Neural crest cell (in vitro differentiated cells): ENCODE measurements at places on chromosomes 1 and 21.
A peak's percentile ranks its signal among the peaks of the same experiment; 100 is the strongest.

- DNase-seq: no peak
These were observed 57.0 kb downstream of the SPATA46 start for GRCh38 chr1:162319493-162320175.

DNA sequence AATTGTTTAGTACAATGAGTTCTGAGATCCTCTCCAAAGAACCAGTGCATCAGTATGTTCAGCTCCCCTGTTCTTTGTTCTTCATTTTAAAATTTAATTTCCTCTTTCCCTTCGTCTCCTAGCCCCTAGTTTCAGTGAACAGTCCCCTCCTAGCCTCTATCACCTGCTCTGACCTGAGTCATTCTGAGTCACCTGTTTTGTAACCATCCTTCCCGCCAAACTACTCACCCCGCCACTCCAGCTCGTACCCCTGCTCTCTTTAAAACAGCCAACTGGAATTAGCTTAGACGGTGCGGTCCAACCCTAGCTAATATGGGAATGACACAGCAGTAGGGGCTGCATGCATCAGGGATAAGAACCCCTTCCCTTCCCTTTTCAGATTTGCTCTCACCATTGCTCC lies 16.8 kb upstream of the ERVH48-1 start:
- DNase-seq: no peak

DNA sequence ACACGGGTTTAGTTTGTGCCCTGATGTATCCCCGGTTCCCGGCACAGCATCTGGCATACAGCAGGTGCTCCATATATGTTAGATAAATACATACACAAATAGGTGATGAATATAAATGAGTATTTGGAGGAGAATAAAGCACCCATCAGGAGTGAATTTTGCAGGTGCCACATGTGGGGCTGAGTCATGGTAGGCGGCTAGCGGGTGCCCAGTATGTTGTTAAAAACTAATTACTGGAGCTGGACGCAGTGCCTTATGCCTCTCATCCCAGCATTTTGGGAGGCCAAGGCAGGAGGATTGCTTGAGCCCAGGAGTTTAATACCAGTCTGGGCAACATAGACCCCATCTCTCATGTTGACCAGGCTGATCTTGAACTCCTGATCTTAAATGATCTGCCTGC lies 16.7 kb upstream of the WASF2 start:
- no peak for DNase-seq

DNA sequence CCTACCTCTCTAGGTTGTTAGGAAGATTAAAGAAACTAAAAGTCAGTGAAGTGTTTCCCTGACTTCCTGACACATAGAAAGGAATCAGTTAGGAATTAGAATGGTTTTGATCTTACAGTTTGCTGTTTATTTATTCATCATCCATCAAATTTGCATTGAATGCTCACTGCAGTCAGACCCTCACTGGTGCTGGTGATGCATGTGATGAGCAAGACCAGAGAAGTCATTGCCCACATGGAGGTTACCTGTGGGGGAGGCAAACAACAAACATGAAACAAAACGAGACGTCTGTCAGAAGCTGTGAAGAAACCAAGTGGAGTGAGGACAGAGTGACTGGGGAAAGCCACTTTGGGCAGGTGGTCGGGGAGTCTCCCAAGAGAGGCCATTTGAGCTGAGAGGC lies 6.4 kb downstream of the CTPS1 start:
- DNase-seq: no peak

- no peak for DNase-seq
These were observed 424.4 kb upstream of the RUNX1 start for GRCh38 chr21:35473496-35473895.

GRCh38 chr1:145729196-145729595 lies 9.9 kb downstream of the CD160 start:
- no peak for DNase-seq

DNA sequence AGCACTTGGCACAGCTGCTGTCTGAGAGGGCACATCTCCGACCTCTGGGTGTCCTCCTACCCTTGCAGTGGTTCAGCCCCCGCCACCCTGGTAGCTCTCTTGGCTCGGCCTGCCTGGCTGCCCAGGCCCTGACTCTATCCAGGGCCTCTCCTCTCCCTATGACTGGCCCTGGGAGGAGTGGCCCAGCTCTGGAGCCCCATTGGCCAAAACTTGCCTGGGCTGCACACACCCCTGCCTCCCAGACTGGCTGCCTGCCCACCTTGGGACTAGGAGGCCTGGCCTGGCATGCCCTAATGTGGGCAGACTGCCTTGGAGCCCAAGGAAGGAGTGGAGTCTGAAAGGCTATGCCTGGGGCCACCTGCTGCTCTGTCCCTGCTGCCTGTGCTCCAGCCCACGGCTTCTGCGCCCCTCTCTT lies 33.6 kb downstream of the ACOT11 start:
- DNase-seq: no peak

GRCh38 chr1:7657287-7658016 lies 113.6 kb upstream of the VAMP3 start:
- DNase-seq: no peak

DNA sequence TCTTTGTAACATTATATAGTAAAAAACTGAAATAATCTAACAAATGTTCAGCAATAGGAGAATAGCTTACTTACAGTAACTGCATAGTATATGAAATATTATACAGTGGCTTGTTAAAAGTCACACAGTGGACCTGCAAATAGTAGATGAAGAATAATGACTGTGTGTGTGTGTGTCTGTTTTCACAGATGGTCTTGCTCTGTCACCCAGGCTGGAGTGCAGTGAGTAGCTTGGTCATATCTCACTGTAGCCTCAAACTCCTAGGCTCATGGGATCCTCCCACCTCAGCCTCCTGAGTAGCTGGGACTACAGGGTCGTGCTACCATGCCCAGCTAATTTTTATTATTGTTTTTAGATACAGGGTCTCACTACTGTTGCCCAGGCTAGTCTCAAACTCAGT lies 67.3 kb upstream of the KIAA1614 start:
- no peak for DNase-seq

- no peak for DNase-seq
These were observed 66.5 kb upstream of the RAVER2 start for GRCh38 chr1:64678366-64678765.

DNA sequence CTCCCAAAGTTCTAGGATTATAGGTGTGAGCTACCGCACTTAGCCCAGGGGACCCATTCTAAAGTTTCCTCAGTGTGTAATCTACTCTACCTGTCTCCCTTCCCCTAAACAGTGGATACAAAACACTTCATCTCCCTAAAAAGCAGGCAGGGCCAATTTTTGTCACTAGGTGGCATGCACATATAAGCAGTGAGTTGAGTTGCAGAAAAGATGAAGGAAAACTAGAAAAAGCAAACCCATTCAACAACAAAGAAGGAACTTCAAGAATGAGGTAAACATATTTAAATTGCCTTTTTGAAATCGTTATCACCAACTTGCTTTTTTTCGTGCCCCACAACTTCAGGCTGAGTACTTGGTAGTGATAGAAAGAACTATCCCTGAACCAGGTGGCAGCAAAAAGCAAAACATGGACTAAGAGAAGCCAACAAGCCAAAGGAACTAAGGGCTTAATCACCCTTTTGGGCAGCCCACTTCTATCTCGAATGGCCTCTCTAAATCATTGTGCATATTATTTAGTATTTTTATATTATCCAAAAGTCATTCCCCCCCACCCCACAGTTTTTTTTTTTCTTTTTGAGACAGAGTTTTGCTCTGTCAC lies 19.7 kb upstream of the ALDH9A1 start:
- DNase-seq: peak; percentile 32

DNA sequence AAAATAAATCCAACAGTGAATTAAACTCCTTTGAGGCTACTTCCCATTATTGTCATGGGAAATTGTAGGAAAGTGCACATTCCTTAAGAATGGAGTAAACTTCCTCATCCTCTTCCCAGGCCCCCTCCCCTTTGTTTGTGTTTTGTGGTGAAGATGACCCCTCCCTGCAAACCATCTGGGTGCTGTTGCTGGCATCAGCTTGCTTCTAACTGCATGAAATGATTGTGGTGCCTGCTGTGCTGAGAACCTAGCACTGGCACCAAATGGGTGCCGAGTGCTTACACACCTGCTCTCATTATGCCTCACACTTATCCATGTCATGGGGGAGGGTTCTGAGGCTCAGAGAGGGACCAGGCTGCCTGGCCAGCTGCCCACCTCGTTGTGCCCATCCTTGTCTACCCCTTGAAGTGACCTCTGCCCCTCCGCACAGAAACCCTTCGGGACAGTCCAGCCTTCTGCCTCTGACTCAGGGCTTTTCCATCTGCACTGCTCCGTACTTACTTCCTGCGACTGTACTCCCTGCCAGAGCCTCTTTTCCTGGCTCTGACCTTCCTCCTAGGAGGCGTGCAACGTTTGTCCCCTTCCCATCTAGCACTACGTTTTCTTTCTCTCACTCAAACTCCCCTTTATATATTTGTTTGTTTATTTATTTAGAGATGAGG lies 30.6 kb downstream of the CAPN2 start:
- DNase-seq: no peak

- no peak for DNase-seq
These were observed 52.4 kb downstream of the CASZ1 start for GRCh38 chr1:10744029-10744428.

DNA sequence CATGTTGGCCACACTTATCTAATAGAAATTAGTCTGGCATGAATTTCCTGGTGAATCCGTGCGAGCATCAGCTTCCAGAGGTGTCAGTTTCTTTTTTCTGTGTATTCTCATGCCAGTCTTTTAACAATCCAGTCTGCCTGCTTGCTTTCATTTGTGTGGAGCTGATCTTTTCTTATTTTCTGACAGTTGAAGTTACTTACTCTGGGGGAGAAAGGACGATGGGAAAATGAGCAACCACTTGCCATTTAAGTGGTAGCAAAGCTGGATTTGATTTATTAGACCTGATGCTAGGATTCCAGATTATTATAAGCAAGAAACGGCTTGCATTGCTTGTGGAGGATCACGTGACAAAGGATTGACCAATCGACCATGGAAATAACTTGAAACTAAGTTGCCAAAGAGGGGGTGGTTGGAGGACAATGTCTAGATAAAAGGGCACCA lies 24.3 kb upstream of the APP start:
- no peak for DNase-seq

DNA sequence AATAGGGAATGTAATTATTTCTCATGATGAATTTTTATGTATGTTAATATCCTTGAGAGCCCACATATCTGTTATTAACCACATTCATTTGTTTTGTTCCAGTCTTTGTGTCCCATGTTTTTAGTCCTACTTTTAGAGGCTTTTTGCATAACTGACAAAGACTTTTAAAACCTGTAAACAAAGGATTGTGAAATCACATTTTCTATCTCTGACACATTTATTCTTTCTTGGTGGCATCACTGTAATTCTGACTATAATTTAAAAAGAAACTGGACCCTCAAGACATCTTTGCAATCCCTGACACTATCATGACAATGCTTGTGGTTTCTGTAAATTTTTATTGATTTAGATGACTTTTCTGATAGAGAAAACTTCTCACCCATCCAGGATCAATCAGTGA lies 313.1 kb downstream of the SIPA1L2 start:
- no peak for DNase-seq

DNA sequence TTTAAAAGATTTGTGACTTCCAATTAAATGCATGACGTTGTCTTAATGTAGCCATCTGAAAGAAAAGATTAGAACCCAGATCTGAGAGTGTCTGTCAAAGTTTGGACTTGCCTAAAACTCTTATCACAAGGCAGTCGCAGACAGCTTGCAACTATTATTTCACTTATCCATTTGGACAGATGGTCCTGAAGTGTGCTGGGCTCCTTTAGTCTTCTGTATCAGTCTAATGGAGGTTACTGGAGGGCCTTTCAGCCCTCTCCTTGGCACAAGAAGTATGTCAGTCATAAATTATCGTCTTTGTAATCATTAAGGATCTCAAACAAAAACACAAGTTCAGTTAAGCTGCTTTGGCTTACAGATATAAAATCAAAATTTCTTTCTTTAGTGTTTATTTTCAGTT lies 15.5 kb downstream of the PROX1 start:
- no peak for DNase-seq

GRCh38 chr21:42835211-42835610 lies 44.1 kb downstream of the WDR4 start:
- no peak for DNase-seq

GRCh38 chr1:227268943-227269342 lies 49.3 kb downstream of the CDC42BPA start:
- no peak for DNase-seq

- DNase-seq: no peak
These were observed 274.4 kb downstream of the BRINP2 start for GRCh38 chr1:177444997-177445746.

DNA sequence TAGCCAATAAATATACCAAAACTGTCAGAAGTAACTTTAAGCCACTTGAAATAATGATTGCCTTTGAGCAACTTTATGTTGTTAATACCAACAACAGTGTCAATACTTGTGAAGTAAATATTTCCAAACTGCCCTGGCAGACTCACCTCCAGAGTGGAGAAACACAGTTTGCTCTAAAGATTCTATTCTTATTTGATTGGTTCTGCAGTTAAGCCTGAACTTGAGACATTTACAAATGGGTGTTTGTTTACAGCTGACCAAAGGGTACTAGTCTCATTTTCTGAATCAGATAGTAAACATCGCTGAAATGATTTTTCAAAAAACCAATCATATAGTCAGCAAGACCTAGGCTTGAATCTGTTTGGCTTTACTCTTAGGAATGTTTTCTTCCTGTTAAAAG lies 1.3 kb upstream of the MYOC start:
- DNase-seq: no peak

DNA sequence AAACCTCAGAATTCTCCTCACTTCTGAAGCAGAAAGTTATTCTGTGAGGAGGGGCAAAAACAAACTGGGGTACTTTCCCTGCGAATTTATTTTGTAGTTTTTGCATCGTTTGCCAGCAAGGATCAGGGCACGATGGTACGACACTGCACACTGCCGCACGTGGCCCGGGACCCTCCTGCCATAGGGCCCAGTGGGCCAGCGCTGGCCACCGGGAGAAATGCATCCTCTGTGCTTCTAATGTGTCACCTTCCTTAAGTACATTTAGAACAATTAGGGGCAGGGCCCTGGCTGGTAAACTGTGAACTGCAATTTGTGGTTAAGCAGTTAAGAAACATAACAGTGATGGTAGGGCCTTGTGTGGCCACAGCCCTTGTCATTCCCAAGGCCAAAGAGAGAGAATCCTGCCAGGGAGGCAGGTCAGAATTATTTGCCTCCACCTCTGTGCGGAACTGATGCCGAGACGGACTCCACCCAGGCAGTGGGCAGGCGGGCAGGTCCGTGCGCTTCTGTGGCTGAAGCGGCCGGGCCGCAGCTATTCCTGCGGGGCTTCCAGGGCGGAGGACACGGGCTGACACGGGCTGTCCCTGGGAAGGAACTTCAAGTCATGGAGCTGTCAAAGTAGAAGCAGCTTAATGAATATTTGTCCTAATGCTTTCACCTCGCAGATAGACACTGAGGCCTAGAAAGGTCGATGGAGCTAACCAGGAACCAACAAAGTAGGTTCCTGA lies 12.5 kb downstream of the GPR137B start:
- no peak for DNase-seq

GRCh38 chr1:31926252-31926651 lies 11.9 kb downstream of the PTP4A2 start:
- no peak for DNase-seq

- no peak for DNase-seq
These were observed 31.2 kb upstream of the ZNF697 start for GRCh38 chr1:119679223-119679622.
